ENCODE measurements at places on chromosomes 4 and X.

DNA sequence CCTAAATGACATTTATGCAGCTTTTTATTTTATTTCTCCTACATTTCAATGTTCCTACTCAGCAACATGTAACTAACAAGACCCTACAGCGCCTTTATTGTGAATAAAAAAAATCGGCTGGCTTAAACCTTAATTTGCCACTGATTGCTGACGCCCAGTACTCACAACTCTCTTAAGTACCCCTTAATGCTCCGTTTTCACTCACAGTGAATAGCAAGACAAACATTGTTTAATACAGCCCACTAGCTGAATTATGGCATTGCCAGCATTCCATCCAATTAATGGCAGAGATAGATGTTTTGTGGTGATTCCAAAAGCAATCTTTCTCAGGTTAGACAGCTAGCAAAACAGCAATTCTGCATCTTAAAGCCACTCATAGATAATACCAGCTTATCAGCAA, 61.1 kb downstream of the PPARGC1A start:
- DNase-seq = no peak

DNA sequence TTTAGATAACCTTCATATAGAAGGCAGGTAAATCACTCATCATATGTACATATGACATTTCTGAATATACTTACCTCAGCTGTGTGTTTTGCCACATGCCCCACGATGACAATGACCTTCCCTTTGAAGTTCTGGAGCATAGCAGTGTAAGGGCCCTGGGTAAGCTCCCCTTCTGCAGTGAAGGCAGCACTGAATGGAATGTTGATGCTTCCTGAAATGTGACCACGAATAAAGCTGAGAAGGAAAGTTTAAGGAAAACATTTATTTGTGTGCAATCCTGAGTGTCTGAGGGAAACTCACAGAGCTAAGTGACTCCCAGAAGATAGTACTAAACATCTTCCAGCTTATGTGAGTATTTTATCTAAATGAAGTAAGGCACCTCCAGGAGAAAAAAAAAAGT, 200.1 kb downstream of the NPNT start:
- DNase-seq = no peak

DNA sequence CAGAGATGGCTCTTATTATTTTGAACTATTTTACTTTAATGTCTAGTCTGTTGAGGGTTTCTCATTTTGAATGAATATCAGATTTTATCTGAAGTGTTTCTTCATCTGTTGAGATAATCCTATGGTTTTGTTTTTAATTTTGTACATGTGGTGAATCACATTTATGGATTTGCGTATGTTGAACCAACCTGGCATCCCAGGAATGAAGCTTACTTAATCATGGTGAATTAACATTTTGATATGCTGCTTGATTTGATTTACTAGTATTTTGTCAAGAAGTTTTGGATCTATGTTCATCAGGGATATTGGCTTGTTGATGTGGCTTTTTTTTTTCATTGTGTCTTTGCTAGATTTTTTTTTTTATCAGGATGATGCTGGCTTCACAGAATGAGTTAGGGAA, 2390.9 kb downstream of the PCDH7 start:
- no peak for DNase-seq

DNA sequence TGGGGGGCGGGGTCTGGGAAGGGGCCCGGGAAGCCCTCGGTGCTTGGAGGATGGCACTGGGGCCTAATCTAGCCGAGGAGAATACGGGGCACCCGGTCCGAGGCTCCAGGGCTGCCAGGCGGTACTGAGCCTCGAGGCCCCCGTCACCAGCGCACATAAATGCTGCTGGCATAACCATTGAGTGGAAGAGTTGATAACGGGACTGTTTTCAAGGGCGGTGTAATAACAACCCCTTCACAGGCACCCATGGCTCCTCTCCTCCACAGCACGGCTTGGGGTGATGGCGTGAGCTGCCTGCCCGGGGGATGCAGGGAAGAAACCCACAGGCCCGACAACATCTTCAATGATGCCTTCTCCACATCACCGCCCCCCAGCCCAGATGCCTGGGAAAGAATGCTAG, 130.7 kb downstream of the FAM53A start:
- DNase-seq = no peak

- no peak for DNase-seq
These were observed 309.9 kb downstream of the DHX15 start for GRCh38 chr4:24274381-24274941.

DNA sequence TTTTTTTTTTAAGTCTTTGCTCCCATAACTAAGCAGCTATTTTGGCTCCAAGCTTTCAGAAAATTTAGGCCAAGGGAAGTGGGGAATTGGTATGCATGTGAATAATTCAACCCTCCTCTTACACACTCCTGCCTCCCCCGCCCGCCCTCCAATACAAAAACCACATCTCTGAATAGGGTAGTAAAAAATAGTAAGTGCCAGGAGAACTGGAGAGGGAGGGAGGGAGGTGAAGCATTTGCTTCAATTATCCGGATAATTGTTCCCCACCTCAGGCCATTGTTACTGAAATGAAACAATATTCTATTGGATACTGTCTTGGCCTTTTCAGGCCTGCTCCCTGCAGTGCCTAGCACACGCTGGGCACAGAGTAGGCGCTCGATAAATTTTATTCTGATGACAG, 5.5 kb upstream of the GSX2 start:
- no peak for DNase-seq

DNA sequence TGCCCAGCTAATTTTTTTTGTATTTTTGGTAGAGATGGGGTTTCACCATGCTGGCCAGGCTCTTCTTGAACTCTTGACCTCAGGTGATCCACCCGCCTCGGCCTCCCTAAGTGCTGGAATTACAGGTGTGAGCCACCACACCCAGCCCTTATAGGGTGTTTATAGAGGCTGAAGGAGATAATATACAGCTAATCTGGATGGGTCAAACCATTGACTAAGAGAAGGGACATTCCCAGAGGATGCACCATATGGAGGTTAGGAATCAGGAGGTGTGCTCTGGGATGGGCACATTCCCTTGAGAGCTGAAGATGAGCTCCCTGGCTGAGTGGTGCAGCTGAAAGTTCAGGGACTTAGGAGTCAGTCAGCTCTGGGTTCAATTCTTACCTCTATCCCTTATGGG, 68.3 kb upstream of the SHISA3 start:
- DNase-seq = no peak

DNA sequence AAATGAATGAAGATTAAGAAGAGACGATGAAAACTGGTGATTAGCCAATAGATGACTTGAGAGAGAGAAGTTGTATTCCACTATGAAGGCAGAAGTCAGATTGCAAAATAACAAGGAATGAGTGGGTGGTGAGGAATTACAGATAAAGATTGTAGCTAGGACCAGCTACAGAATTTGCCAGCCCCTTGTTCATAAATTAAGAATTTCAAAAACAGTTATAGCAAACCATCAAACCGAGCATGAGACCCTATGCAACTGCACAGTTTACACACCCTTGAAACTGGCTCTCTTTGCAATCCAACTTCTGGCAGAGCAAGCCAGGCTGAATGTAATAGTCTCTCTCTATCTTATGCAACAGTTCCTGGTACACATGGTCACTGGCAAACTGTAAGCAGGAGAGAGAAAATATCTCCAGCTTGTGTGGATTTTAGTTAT, 35.2 kb downstream of the STAP1 start:
- DNase-seq = no peak

- no peak for DNase-seq
These were observed 16.1 kb upstream of the TASL start for GRCh38 chrX:30593440-30594200.

DNA sequence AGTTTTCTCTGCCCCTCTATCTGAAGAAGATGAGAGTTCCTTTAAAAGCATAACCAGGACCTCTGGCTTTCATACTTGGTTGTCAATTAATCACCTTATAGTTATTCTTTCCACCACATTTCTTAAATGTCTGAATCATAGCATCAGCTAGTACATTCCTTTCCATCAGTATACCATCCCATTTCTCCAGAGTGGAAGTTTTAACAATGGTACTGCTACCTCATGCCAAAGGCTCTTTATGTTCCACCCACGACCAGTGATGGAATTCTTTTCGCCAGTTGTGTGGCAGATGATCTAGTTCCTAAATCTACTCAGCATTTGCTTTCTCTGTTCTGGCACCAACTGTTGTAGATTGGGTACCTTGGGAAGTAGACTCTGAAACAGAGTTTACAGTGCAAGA, 379.8 kb downstream of the ZNF674 start:
- no peak for DNase-seq

- no peak for DNase-seq
These were observed 28.4 kb downstream of the CD99L2 start for GRCh38 chrX:150870029-150870428.

DNA sequence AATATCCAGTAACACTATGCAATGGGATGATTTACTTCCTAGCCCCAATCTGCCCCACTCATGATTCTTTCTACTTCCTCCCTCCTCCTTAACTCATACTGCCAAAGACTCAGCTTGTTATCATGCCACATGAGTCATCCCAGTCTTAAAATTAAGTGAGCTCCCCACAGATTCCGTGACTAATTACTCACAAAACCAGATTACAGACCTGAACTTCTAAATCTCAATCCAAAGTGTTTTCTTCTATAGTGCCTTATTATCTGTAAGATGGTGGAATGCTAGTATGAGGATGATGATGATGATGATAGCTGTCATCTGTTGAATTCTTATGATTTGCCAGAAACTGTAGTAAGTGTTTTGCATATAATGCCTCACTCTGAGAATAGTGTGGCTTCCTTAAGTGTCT, 27.7 kb upstream of the GPC3 start:
- DNase-seq = no peak

DNA sequence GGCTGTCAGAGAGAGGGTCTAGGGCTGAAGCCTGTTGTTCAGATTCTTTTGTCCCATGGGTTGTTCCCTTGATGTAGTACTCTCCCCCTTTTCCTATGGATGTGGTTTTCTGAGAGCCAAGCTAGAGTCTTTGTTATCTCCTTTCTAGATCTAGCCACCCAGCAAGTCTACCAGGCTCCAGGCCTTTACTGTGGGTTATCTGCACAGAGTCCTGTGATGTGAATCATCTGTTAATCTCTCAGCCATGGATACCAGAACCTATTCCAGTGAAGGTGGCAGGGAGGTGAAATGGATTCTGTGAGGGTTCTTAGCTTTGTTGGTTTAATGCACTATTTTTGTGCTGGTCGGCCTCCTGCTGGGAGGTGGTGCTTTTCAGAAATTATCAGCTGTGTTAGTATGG, 109.5 kb downstream of the PRR32 start:
- DNase-seq = no peak

DNA sequence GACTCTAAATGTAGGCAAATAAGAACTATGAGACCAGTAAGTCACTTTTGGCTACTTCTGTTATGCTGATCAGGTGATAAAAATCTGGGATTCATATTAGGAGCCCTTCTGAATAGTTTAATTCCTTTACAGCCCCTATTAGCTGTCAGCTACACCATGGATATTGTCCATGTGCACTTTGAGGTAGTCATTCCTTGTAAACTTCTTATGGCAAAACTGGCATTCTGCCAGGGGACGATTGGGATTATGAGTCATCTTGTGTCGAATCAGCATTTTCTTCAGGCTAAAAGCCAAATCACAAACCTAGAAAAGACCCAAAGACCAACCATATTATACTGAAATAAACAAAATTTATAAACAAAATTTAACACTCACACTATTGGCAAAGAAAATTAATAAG, 227.6 kb downstream of the PRDM5 start:
- DNase-seq = no peak

- DNase-seq = no peak
These were observed 27.3 kb upstream of the CRLF2 start for GRCh38 chrX:1239681-1240142.

- DNase-seq = no peak
These were observed 7.8 kb downstream of the GUCY1B1 start for GRCh38 chr4:155766622-155767021.

DNA sequence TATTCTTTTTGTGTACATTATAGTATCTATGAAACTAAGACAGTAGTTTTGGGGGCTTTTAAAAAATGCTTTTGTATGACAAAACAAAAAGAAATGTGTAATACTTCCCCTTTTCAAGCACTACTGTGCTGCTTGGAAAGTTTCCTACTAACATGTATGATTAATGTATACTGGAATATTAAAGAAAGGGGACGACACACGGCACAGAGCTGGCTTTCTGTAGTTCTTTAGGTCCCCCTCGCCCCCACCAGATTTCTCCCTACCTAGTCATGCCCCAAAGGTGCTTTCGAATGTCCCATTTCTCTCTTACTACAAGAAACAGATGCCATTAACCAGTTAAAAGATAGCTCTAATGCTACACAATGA, 1.6 kb upstream of the AP1S2 start:
- DNase-seq = no peak

DNA sequence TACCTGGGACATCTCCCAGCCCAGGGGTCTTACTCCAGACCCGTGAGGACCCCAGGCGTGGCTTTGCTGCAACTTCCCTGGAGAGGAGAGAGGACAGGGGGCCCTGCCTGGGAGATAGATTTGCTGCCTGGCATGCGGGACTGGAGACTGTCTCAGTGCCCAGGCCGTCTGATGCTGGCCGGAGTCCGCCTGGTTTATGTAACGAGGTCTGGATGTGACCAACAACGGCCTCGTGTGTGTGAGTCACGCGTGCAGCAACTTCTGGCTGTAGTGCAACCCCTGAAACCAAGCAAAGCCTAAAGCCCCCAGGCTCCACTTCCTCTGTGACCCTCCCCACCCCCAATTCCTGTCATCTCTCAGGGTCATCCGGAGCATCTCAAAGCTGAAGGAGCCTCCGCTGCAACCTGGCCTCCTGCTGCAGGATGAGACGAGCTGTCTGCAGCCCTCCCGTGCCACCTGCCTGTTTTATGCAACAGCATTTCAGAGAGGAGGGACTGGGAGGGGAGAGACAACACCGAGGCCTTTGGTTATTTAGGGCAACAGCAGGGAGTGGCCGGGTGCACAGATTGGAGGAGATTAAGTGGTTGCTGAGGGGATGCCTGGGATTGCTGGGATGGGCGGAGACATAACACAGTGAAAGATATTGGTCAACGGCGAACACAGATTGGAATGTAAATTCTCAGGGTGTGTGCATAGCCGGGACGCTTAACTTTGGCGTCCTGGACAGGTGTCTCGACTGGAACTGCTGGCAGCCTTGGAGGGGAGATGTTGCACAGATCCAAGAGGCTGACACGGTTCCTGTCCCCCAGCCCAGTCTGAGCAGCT, 16.0 kb downstream of the XG start:
- DNase-seq = no peak

DNA sequence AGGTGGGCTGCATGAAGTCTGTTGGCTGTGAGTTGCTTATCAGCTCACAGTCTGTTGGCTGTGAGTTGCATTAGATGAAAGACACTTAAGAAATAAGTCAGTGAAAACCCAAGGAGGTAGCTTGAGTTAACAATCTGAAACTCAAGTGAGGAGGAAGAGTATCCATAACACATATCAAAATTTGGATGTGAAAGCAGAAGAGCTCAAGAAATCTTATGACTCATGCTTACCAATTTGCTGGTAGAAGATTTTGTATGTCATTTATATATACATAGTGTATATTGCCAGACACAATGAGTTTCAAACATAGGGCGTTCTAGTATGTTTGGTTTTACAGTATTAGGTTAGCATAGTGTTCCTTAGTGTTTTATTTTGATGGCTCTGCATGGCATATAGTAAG, 107.4 kb downstream of the DDIT4L start:
- DNase-seq = no peak

GRCh38 chr4:616911-617643, 8.3 kb upstream of the PDE6B start:
- no peak for DNase-seq
